ENCODE measurements at places on chromosomes 12 and 14.

GRCh38 chr14:61355892-61356325, 34.5 kb downstream of the PRKCH start:
- DNase-seq: no peak

DNA sequence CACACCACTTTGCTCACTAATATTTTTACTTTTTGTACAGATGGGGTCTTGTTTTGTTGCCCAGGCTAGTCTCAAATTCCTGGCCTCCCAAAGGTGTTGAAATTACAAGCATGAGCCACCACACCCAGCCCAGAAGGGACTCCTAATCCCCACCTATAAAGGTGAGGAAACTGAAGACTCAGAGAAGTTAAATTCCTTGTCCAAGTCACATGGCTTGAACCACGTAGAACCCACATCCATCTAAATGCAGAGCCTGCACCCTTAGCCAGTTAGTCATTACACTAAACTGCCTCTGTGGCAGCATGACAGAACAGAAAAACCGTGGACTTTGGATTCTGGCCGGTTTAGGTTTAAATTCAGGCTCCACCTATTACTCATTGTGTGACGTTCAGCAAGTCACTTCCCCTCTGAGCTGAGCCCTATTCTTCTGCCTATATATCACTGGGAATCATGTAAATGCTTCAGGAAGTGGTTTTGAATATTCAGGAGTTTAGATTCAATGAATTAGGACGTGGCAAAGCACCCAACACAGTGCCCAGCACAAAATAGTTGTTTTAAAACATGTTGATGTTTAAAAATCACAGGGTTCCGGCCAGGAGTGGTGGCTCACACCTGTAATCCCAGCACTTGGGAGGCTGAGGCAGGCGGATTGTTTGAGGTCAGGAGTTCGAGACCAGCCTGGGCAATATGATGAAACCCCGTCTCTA, 3.0 kb upstream of the CORO1C start:
- no peak for DNase-seq

- DNase-seq: no peak
Observed at GRCh38 chr12:101027200-101027599, 182.8 kb downstream of the SLC5A8 start.

DNA sequence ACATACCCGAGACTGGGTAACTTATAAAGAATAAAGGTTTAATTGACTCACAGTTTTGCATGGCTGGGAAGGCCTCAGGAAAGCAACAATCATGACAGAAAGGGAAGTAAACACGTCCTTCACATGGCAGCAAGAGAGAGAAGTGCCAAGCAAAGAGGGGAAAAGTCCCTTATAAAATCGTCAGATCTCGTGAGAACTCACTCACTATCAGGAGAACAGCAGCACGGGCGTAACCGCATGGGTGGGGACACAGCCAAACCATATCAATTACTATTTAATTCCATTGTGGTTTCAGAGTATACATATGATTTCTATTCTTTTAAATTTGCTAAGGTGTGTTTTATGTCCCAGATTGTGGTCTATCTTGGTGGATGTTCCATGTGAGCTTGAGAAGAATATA, 117.9 kb downstream of the SCAF11 start:
- no peak for DNase-seq

GRCh38 chr12:15540469-15540872, 218.2 kb downstream of the PTPRO start:
- no peak for DNase-seq
